Left renal pelvis (tissue), 4 donors: ENCODE measurements at places on chromosomes 2 and 18. TPM values are rescaled to one million over a fixed set of nuclear protein-coding genes. Genes with fewer than 3 reads are reported as not detected.

NAGK gene
- polyA plus RNA-seq, result 84.9 TPM

GRCh38 chr2:115678129-115678528 lies 1235.7 kb downstream of the DPP10 start:
- no peak for DNase-seq

- DNase-seq, result no peak
These were observed 256.0 kb downstream of the BCL11A start for GRCh38 chr2:60297296-60298005.

DNA sequence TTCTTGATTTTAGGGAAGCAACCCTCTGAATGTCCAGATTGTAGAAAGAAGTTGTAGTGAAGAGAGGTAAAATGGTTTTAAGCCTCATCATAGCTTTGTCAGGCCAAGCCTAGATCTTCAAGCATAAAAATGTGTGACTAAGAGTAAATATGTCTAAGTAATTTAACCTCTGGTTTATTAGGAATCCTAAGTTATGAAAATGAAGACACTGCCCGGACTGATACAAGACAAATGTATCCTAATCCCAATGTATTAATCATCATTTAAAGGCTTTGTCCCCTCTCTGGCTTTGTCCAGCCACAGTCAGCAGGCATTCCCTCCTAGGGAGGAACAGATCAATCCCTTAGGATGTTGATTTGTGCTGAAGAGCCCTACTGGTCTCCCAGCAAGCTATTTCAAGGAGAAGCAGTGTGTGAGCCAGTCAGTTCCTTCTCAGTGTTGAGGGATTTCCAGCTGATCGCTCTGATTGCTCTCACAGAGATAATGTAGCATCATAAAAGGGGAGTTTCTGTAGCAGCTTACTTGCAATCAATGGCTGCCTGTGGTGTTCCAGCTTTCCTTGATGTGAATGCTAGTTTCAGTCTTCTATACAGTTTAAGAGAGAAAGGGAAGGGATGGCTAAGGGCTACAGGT lies 796.1 kb downstream of the EPHA4 start:
- DNase-seq, result no peak

PARD6G gene
- polyA plus RNA-seq, result 30.7 TPM

- no peak for DNase-seq
These were observed 6.2 kb downstream of the HAUS1 start for GRCh38 chr18:46110406-46110805.

DNA sequence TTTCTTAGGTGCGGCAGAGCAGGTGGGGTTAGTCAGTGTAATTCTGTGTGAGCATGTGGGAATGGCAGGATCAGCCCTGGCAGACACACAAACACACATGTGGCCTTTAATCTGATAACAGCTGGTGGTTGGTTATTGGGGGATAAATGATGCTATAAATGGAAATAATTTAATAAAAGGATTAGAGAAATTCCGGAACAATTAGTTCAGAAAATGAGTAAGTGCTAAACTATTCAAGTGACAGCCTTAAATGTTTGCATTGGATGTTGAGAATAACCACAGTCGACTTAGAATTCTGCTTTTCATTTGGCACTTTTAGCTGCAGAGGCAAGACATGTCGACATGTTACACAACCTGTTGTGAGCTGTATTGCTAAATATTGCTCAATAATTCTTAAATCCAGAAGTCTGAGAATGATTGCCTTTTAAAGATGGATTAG lies 7.2 kb downstream of the SMYD1 start:
- DNase-seq, result no peak

CIDEA gene
- polyA plus RNA-seq, result not detected

DNA sequence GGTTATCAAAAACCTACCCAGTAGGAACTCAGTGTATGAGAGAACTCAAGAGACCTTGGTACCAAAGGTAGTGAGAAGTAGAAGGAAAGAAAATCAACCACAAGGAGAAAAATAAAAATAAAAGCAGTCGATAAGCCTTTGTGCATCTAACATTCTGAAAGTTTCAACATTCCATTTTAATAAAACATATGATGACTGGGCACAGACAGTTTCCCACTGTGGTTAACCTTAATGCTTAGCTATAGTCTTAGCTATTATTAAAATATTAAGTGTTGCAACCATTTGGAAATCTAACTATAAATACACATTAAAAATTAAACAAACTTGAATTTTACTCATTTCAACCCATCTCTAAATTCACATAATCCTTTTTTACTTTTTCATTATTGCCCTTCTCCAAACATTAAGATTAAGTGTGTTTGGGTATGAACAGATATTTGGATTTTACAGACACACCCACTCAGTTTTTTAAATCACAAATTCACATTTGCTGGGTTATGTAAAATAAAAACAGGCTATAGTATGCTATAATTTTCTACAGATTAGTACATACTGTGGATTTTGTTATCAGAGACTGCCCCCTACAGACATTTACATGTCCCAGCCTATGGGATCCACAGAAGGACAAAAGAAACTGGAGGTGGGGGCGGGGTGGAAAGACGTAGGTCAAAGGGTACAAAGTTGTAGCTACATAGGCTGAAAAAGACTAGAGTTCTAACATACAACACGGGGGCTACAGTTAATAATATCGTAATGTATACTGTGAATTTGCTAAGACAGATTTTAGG lies 32.8 kb downstream of the SRBD1 start:
- no peak for DNase-seq

- no peak for DNase-seq
These were observed 111.1 kb downstream of the COL4A4 start for GRCh38 chr2:227052879-227053278.

SOS1 gene
- polyA plus RNA-seq, result 57.6 TPM

DNA sequence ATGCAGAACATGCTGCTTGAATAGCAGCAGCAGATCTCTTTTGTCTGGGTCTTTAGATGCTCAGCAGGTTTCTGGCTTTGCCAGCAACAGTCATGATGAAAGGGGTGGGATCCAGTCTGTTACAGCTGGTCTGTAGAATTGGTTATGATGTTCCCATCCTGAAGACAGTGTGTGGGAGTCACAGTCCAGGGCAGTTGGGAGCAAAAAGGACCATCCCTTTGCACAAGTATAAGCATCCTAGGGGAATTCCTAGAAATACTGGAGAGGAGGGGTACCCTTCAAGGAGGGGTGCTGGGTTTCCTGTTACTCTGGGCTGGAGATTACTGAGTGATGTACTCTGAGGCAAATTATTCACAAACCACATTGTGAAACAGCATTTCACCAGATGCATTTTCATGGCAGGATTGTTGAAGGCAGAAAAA lies 119.9 kb upstream of the RND3 start:
- DNase-seq, result no peak

GRCh38 chr2:66440708-66441497 lies 6.0 kb downstream of the MEIS1 start:
- DNase-seq, result no peak

DNA sequence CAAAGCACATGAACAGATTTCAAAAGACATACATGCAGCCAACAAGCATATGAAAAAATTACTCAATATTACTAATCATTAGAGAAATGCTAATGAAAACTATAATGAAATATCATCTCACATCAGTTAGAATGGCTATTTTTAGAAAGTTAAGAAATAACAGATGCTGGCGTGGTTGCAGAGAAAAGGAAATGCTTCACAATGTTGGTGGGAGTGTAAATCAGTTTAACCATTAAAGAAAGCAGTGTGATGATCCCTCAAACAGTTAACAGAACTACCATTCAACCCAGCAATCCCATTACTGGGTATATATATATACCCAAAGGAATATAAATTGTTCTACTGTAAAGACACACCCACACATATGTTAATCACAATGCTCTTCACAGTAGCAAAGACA lies 117.7 kb upstream of the SETBP1 start:
- no peak for DNase-seq

- DNase-seq, result peak; percentile 5
These were observed 48.2 kb upstream of the PAPOLG start for GRCh38 chr2:60707750-60708371.

NGEF gene
- polyA plus RNA-seq, result 3.5 TPM

DNA sequence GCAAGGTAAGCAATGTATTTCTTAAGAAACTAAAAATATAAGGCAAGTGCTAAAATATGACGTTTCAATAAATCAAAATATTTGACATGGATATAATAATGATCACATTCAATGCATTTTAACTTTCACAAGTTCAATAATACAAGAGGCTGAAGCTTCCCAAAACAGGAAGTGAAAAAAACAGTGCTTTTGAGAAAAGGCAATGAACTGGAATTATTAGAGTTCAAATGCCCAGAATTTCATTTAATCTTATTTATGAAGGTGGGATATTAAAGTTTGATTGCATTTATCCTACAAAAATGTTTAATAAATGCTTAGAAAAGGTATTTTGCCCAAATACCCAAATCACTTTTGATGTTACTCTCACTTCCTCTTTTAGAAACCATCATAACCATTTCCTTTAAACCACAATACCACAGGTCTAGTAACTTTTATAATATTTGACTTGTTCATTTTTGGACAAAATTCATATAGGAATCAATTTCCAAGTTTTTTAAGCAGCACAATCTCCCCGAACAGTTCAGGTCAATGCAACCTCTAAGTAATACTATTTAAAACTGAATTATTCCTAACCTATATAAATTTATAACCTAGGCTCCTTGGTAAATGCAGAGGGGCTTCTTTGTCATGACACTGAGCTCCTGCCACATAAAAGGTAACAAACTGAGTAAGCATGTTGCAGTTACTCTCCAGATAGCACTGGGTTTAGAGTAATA lies 2.1 kb downstream of the NCKAP1 start:
- DNase-seq, result no peak

POMC gene
- polyA plus RNA-seq, result 7.8 TPM

CTAGE1 gene
- polyA plus RNA-seq, result not detected

PMAIP1 gene
- polyA plus RNA-seq, result 3.6 TPM
